ENCODE measurements at places on chromosomes 16 and 17. TPM values are rescaled to one million over a fixed set of nuclear protein-coding genes. Genes with fewer than 3 reads are reported as not detected.

DNA sequence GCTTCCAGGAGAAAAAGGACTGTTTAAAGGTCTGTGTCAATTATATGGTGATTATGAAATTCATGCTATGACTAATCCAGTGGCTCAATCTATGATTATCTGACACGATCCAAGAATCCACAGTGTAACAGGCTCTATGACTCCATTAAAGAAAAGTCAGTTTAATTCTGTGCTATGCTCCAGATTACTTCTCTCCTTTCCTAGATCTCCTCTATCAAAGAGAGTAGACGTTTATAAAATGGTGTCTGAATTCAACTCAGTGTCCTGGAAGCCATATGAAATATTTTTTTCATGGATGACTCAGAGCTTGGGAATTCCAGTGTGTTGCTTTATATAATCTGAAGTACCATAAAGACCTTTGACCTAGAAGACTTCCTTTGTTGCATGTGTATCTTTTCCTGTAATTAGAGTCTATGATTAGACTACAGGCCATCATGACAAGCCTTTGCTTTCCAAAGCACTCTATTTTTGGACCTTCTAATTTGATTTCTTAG, 27.0 kb upstream of the NF1 start:
- peak; percentile 2 for DNase-seq

DNA sequence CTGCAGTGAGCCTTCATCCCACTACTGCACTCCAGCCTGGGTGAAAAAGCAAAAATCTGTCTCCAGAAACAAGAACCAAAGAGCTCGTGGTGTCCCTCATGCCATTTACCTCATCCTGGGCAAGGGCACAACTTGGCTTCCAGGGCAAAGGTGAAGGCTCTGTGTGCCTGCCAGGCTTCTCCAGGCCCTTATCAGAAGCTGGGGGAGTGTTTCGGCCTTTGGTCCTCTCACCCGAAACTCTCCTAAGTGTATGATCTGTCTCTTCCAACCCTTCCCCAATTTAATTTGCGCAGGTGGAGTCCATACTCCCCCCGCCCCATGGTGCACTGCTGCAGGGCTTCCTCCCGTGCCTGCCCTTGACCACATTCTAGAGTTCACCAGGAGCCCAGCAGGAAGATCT, 1.1 kb downstream of the CES2 start:
- DNase-seq = no peak

DNA sequence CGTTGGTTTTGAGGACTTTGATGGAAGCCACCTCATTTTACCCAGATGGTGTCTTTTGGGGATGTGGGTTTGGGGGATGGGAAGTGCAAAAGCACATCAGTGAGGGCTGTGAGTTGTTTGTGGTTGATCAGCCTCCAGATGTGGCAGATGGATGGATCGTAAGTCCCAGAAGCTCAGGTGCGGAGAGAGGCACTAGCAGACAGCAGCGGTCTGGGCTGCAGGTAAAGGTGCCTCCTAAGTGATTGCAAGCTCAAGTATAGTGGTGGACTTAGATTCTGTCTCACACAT, 18.0 kb downstream of the HS3ST3B1 start:
- DNase-seq = no peak

GRCh38 chr17:77581480-77581879, 377.0 kb upstream of the TNRC6C start:
- no peak for DNase-seq

DNA sequence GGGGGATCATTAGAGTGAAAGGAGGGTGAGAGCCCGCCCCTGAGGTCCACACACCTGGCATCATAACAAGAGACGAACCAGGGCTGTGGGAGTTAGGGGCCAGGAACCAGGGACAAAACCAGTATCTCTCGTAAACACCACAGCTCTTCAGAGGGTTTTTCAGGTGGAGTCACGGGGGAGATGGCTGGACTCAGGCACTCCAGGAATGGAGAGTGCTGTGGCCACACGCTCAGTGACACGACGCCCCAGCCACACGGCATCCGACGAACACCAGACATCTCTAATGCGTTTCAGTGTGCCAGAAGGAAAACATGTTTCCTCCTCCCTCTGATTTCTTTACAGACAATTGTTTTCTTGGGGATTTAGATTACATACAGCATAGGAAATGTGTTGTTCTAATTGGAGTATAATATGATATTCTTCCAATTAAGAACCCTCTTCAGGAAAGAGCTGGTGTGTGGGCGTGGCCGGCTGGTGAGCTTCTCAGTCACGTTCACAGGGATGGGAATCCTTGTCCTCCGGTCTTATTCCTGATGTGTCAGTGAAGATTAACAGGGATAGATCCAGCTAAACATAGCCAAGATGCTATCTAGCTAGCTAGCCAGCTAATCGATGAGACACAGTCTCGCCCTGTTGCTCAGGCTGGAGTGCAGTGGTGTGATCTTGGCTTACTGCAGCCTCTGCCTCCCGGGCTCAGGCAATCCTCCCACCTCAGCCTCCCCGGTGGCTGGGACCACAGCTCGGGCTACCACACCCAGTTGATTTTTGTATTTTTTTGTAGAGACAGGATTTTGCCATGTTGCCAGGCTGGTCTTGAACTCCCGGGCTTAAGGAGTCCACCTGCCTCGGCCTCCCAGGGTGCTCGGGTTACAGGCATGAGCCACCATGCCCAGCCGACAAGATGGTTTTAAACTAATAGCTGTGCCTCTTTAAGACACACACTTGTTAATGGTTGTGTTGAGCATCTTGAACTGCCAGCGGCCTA, 98.6 kb downstream of the BANP start:
- no peak for DNase-seq

DNA sequence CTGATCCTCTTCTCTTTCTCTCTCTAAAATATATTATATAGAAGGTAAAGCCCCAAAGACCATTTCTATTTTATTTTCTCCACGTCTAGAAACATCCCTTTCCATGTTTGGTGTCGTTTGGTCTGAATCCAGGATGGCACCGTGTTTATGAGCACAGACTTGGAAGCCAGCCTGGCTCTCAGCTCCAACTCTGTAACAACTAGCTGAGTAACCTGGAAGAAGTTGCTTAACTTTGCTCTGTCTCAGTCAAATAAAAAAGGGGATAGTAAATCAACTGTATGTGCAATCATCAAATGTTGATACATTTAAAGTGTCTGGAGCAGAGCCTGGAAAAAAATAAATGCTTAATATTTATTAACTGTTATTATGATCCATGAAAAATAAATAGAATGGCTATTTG, 249.8 kb upstream of the MAF start:
- DNase-seq = no peak

- DNase-seq = no peak
Measured at GRCh38 chr17:77927777-77928518, 30.6 kb upstream of the TNRC6C start.

- no peak for DNase-seq
Measured at GRCh38 chr17:73380439-73381106, 68.8 kb upstream of the CDC42EP4 start.

DNA sequence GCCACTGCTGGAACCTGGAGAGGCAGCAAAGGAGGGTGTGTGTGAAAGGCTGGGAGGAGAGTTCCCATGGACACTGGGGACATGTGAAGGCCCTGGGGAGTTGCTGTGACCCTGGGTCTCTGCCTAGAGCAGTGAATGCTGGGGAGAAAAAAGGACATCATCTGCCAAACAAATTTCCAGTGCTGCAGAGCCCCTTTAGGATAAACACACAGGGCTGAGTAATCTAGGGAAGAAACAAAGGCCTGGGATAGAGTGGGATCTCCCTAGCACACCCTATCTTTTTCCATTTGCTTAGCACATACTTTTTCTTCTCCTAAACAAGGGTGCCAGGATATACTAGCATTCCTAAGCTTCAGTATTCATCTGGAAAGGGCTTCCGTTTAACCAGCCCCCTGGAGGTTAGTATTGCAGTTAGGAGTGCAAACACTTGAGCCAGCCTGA, 3.3 kb upstream of the HIGD1B start:
- DNase-seq = no peak

GRCh38 chr17:10114931-10115535, 83.4 kb downstream of the GAS7 start:
- peak; percentile 15 for DNase-seq

DNA sequence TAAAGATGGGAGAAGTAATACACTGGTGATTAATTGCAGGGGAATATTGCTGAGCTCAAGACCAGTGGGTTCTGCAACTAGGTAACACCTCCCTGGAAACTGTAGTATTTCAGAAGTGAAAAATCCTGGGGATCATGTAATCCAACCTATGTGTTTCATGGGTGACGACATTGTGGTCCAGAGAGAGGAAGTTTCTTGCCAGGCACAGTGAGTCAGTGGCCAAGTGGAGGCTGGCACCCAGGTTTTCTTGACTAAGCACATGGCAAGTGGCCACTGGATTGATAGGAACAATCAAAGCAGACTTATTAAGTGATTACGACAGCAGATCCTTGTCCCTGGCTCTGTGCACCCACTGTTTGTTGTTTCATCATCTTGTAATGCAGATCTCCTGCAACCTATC, 14.6 kb upstream of the CIITA start:
- DNase-seq = peak; percentile 81

GRCh38 chr16:20624882-20625807, 49.0 kb upstream of the ACSM2B start:
- DNase-seq = no peak

GRCh38 chr16:17238285-17239028, 232.3 kb downstream of the XYLT1 start:
- no peak for DNase-seq

Gene CSH2
- total RNA-seq = not detected

Gene KAT2A
- total RNA-seq = 18.6 TPM

Gene PRR35
- total RNA-seq = not detected

Gene RNF157
- 10.0 TPM for total RNA-seq

Gene TVP23C
- total RNA-seq = 3.3 TPM
